ENCODE measurements at places on chromosomes 1 and 21.

DNA sequence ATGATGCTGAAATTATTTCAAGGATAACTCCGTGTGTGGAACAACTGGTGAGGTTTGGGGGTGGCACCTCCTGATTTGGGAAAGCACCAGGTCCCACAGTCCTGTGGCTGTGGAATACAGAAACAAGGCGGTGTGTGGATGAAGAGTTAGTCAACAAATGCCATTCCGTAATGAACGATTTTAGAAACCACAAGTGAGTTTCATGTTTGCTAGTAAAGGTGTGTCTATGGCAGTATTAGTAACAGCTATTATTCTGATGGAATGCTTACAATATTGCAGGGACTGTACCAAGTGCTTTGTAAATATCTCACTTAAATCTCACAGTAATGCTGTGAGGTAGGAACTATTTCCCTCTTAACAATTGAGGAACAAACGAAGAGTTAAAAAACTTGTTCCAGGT is 53.8 kb downstream of the B3GALNT2 start:
- DNase-seq = no peak
- no peak overlapping the region for H3K4me3 ChIP-seq

DNA sequence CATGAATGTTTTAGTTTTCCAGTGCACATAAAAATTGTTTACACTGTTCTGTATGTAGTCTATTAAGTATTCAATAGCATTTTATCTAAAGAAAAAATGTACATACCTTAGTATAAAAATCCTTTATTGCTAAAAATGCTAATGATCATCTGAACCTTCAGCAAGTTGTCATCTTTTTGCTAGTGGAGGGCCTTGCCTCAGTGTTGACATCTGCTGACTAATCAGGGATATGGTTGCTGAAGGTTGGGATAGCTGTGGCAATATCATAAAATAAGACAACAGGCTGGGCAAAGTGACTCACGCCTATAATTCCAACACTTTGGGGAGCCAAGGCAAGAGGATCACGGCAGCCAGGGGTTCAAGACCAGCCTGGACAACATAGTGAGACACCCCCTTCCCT is 9.0 kb downstream of the DYNLT5 start:
- no peak overlapping the region for H3K27ac ChIP-seq
- H3K4me1 ChIP-seq = no peaks in the 10 kb centered on the region
- no peak for DNase-seq
- H3K36me3 ChIP-seq = no peaks in the 10 kb centered on the region

DNA sequence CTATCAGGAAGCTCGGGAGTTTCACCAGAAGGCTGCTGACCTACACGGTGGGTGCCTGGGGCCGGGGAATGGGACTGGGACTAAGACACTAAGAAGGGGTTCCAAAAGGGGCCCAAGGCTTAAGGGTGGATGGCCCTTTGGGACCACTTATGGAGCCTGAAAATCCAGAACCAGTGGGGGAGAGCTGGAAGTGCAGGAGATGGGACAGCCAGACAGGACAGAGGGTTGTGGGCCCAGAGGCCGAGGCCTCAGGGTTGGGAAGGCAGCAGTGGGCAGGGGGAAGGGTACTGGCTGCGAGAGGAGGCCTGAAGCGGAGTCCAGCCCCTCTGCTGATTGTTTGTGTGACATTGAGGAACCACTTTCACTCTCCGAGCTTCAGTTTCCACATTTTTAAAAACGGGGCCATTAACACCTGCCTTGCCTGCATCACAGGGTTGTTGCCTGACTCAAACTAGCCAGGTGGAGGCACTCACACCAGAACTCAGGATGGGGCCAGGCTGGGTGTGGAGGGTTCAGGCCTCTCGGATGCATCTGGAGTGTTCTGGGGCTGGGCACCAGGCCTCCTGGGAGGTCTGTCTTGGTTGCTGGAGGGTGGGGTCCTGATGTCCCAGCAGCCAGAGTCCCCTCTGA is 3.0 kb downstream of the TTC24 start:
- no peaks in the 10 kb centered on the region for H3K36me3 ChIP-seq
- H3K27me3 ChIP-seq = peaks cover 4% of the 10 kb centered on the region
- H3K4me3 ChIP-seq = no peak overlapping the region
- H3K27ac ChIP-seq = no peak overlapping the region
- H3K4me1 ChIP-seq = no peaks in the 10 kb centered on the region

- no peak for DNase-seq
- H3K36me3 ChIP-seq = no peaks in the 10 kb centered on the region
- H3K4me1 ChIP-seq = peaks cover 10% of the 10 kb centered on the region
- H3K27me3 ChIP-seq = no peaks in the 10 kb centered on the region
- no peak overlapping the region for H3K4me3 ChIP-seq
Measured at GRCh38 chr1:58933599-58933926, 149.7 kb upstream of the JUN start.

- peaks cover 9% of the 10 kb centered on the region for H3K4me1 ChIP-seq
- no peaks in the 10 kb centered on the region for H3K36me3 ChIP-seq
- no peak overlapping the region for H3K4me3 ChIP-seq
- no peaks in the 10 kb centered on the region for H3K27me3 ChIP-seq
Measured at GRCh38 chr1:169103480-169103893, 3.0 kb upstream of the ATP1B1 start.

- H3K4me1 ChIP-seq = no peaks in the 10 kb centered on the region
Measured at GRCh38 chr1:200535605-200536004, 84.9 kb downstream of the KIF14 start.
